RPMI7951 (cell line): ENCODE measurements at places on chromosomes 7 and 10. TPM values are rescaled to one million over a fixed set of nuclear protein-coding genes. Genes with fewer than 3 reads are reported as not detected.
A peak's percentile ranks its signal among the peaks of the same experiment; 100 is the strongest.

DNA sequence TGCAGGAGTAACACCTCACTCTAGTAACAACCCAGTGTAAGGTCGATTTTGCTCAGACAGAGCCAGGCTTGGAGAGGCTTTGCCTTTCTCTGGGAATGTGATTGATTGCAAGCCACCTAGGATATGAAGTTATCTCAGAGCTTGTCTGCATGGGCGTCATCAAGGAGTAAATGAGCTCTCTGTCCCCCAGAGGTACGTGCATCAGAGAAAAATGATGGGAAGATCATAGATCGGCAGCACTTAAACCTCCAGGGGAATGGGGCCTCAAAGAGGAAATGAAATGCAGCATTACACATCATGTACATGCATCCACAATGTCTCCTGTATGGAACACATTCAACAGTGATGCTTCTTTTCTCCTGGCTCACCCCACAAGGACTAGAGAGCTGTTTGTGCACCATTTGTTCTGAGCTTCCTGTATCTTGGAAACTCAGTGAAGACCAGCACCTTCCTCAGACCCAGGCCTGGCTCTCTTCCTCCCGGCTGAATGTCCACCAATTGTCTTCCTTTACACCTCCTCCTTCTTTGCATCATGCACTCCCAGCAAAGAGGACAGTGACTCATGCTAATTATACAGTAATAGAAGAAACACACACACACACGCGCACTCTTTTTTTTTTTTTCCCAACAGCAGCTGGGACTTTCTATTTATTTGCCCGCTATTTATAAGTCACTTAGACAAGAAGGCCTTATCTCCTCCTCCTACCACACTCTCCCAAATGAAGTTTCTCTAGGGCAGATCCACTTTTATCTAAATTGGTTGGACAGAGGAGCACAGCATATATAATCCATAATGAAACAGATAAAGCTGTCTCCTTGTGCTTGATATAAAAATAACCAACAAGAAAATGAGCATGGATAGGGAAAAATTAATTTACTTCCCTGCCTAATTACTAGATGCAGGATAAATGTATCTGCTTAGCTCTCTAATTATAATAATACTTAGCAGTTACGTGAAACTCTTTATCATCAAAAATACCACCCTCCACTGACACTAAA, 990.7 kb downstream of the CCSER2 start:
- peak; percentile 39 for DNase-seq

DNA sequence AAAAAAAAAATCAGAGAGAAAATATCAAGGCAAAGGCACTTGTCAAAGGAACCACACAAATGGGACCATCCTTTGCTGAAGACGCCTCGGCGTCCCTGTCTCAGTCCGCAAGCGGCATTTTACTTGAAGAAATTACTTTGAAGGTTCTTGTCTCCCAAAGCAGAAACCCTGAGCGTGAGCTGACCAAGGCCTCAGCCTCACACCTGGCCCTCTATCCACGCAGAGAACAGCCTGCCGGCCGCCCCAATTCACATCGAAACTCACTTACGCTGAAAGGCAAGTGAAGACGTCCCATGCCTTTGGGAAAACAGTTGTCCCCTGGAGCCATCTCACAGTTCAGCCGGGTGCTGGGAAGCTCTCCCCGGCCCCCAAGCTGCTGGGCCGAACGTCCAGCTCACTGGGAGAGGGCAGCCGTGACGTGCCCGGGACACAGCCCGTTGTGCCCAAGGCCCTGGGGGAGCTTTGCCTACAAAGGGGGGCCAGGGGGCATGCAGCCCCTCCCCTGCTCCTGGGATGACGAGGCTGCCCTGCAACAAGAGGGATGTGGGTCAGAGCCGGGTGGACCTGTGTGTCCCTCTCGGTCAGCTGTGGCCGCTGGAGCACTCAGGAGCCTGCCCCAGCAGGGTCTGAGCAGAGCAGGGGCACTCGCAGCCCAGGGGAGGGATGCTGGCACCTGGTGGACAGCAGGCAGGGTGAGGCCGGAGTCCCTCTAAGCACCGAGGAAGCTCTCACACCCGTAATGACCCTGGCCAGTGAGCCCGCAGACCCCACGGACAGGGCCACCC, 49.6 kb upstream of the PDGFA start:
- DNase-seq = no peak

- DNase-seq = no peak
Observed at GRCh38 chr7:55723621-55723941, 139.0 kb downstream of the SEPTIN14 start.

DNA sequence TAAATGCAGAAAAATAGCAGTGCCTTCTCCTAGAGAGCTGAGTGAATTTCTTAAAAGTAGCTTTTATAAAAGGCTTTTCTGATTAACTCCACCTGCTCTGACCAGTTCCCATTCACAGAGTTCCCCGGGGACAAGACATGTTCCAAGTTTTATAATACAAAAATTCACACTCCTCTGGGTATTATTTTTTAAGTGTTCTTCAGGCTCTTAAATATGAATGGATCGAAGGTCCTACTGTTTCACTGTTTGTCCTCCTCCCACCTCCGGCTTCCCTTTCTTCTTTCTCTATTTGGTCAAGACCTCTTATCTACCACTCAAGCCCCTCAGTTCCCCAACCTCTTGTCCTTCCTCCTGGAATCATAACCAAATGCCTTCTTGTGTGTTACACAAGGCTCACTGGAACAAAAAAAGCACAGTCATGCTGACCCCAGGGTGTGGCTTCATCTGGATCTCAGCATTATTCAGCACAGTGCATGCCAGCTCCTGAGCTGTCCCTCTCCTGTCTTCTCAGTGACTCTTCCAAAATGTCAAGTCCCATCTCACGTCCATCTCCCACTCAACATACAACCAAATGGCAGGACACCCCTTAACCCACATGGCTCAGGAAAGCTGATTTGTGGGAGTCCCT, 222.4 kb downstream of the SORCS1 start:
- no peak for DNase-seq

- DNase-seq = no peak
Observed at GRCh38 chr10:87670586-87670985, 10.9 kb downstream of the PAPSS2 start.

DNA sequence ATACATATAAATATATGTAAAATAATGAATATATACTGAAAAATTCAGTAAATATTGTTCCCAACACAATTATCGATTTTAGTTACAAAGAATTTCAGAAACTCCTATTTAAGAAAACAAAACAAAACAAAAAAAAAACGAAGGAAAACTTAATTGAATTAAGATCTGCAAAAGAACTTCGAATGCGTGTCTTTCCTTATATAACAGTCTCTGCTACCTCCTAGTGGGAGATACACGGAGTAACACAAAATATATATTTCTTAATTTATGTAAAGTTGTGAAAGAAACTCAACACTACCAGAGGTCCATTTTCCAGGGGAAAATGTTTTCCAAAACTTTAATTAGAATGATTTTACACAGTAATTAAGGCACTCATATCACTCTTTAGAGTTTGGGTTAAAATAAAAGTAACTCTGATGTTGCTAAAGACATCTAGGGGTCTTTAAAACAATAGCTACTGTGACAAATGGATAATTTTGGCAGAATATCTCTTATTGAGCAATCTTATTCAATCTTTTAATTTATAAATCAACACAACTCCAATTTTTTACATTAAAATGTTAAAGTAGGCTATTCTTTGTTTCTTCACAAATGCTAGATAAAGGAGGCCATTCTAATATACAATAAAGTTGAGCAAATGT, 41.6 kb downstream of the NEBL start:
- peak; percentile 31 for DNase-seq

GRCh38 chr7:34242391-34242790, 337.1 kb downstream of the BMPER start:
- DNase-seq = no peak

The IQUB gene
- total RNA-seq = 0.39 and 1.1 TPM in 2 replicates

DNA sequence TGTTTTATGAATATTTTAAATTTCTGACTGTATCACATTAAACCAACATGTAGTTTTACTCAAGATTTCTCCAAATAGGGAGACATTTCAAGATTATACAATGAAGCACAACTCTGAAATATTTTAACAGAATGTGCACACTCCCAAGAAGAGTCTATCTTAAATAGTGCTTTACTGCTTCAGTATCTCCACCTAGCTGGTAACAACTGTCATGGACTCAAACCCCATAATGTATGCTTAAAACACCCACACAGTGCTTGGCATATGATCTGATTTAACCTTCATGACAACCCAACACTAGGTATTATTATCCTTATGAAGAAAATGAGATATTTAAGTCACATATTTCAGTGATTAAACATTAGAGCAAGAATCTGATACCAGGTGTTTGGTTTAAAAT, 45.9 kb downstream of the ASZ1 start:
- no peak for DNase-seq

The OSBPL3 gene
- 35.0 and 39.4 TPM in 2 replicates for total RNA-seq

The FXYD4 gene
- not detected in 2 replicates for total RNA-seq

- peak; percentile 70 for DNase-seq
Observed at GRCh38 chr10:99870123-99870730, 87.8 kb downstream of the ABCC2 start.

- peak; percentile 46 for DNase-seq
Observed at GRCh38 chr10:46539596-46540411, 16.7 kb downstream of the GPRIN2 start.

The STAG3 gene
- 2.5 and 3.8 TPM in 2 replicates for total RNA-seq

GRCh38 chr7:8386926-8387550, 46.4 kb upstream of the NXPH1 start:
- no peak for DNase-seq

The MEOX2 gene
- total RNA-seq = 0.78 and 1.2 TPM in 2 replicates

The ARL3 gene
- 11.1 and 12.3 TPM in 2 replicates for total RNA-seq

The VTI1A gene
- total RNA-seq = 22.3 and 22.9 TPM in 2 replicates

GRCh38 chr7:123305840-123306375, 106.1 kb upstream of the SLC13A1 start:
- DNase-seq = no peak

- DNase-seq = no peak
Observed at GRCh38 chr7:11274074-11274473, 300.4 kb downstream of the PHF14 start.

The HOXA7 gene
- 16.4 and 19.7 TPM in 2 replicates for total RNA-seq

DNA sequence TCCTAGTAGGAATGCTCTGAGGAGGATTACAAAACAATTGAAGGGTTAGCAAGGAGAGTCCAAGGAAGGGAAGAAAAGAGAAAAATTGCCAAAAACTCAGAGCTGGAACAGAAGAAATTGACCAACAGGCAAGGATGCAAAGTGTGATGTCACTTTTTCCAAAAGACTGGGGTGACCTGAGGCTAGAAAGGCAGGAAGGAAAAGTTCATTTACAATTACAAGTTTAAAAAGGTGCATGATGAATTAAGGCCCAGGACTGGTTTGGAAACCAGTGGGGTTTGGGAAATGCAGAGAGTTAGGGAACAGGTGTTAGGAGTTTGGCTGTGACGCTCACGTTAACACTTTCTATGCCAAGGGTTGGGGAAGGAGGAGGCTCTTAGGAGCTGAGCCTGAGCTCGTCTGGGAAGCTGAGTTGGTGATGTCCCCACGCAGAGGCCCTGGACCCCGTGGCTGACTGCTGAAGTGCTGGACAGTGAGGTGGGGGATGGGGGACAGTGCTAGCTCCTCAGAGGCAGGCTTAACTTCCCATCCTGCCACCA, 92.6 kb upstream of the PODXL start:
- no peak for DNase-seq

The VAX1 gene
- total RNA-seq = not detected in 2 replicates

The CARD11 gene
- total RNA-seq = under 0.01 TPM in 1 of 2 replicates, not detected in the other

GRCh38 chr7:135723411-135723810, 4.6 kb downstream of the SLC13A4 start:
- DNase-seq = peak; percentile 66

The PHYHIPL gene
- total RNA-seq = not detected in 2 replicates

The SH2B2 gene
- total RNA-seq = 0.84 and 1.7 TPM in 2 replicates

- no peak for DNase-seq
Observed at GRCh38 chr7:738723-739454, 11.8 kb upstream of the PRKAR1B start.

GRCh38 chr10:105042906-105043552, 401.9 kb downstream of the SORCS3 start:
- DNase-seq = no peak

GRCh38 chr10:75040576-75040975, 70.9 kb upstream of the SAMD8 start:
- no peak for DNase-seq

The GALNT17 gene
- total RNA-seq = not detected in 2 replicates
